IPS DF 6.9 (cell line): ENCODE measurements at places on chromosomes 3 and 15.

GRCh38 chr3:25781758-25782594, 1.3 kb downstream of the NGLY1 start:
- DNase-seq, result no peak

- no peak for DNase-seq
These were observed 834.1 kb downstream of the NSUN3 start for GRCh38 chr3:94896994-94897393.

DNA sequence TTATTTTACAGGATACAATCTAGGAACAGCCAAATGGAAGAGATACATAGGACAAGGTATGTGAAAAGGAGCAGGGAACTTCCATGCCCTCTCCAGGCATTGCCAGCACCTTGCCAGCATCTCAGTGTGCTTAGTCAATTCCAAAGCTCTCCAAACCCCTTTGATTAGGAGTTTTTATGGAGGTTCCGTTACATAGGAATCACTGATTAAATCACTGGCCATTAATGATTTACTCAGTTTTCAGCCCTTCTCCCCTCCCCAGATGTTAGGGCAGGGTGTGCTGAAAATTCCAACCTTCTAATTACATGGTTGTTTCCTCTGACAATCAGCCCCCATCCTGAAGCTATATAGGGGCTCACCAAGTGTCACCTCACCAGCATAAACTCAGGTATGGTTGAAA, 11.5 kb downstream of the MYLK start:
- DNase-seq, result no peak

GRCh38 chr3:72259755-72260587, 475.0 kb upstream of the PROK2 start:
- no peak for DNase-seq

DNA sequence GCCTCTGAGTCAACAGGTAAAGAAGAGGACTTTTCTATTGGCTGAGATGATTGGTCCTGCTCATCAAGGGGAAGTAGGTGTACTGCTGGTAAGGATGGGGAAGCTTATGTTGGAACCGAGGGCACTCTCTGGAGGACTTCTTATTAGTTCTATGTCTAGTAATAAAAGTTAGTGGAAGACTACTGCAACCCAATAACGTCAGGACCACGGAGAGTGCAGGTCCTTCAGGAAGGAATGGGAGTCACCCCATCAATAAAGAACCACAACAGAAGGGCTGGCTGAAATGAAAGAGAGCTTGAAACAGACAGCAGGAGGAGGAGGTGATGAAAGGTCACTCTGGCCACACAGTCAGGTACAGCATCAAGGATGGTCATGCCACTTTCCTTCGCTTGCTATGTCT, 68.8 kb upstream of the PRR23E start:
- no peak for DNase-seq
